ENCODE measurements at places on chromosomes 4 and X.

GRCh38 chr4:107718351-107718965 is 1.6 kb downstream of the PAPSS1 start:
- DNase-seq: no peak

DNA sequence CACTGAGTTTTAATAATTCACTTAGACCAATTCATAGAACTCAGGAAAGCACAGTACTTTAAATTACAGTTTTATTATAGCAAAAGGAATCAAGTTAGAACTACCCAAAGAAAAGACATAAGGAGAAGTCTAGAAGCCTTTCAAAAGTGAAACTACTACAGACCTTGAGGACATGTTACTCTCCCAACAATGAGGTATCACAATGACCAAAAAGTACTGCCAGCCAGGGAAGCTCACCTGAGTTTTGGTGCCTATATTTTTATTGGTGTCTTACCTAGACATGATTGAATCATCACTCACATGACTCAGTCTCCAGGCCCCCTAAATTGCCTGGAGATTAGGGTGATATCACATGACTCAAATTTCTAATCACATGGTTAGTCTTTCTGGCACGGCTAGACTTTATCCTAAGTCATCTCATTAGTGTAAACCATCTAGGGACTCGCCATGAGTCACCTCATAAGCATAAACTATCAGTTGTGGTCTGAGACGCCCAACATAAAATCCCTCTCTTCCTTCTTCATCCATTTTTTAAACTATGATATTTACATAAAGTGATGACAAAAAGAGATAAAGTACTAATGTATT is 372.3 kb downstream of the TMA16 start:
- no peak for DNase-seq

GRCh38 chrX:38214551-38215531 is 5.8 kb downstream of the SRPX start:
- no peak for DNase-seq

- no peak for DNase-seq
These were observed 111.8 kb upstream of the DKK2 start for GRCh38 chr4:107147873-107148272.

- no peak for DNase-seq
These were observed 126.4 kb downstream of the KDR start for GRCh38 chr4:54999003-54999402.

Data from activated T-cell treated with anti-CD3 and anti-CD28 coated beads for 48 hours (primary cell).